NCI-H2171 treated with DMSO at 0.1 percent for 48 hours (cell line): ENCODE measurements at places on chromosomes 4 and X.

GRCh38 chr4:124530464-124531077 is 182.0 kb downstream of the ANKRD50 start:
- DNase-seq, result no peak

- DNase-seq, result peak; percentile 8
Measured at GRCh38 chr4:16124232-16124631, 40.4 kb upstream of the PROM1 start.

DNA sequence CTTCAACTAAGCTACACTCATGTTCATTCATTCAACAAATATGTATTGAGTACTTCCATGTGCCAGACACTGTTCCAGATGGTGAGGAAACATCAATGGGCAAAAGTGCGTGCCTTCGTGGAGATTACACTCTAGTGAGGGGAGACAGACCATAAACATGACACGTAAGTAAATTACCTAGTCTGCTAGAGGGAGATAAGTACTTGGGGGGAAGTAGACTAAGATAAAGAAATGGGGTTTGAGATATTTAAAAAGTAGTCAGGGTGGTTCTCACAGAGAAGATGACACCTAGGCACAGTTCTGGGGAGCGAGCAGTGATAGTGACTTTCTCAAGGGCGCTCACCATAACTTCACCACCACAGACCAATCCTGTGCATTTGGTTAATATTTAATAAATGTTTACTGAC is 11.7 kb downstream of the JCHAIN start:
- DNase-seq, result no peak

GRCh38 chr4:185634066-185634652 is 98.9 kb upstream of the PDLIM3 start:
- no peak for DNase-seq

DNA sequence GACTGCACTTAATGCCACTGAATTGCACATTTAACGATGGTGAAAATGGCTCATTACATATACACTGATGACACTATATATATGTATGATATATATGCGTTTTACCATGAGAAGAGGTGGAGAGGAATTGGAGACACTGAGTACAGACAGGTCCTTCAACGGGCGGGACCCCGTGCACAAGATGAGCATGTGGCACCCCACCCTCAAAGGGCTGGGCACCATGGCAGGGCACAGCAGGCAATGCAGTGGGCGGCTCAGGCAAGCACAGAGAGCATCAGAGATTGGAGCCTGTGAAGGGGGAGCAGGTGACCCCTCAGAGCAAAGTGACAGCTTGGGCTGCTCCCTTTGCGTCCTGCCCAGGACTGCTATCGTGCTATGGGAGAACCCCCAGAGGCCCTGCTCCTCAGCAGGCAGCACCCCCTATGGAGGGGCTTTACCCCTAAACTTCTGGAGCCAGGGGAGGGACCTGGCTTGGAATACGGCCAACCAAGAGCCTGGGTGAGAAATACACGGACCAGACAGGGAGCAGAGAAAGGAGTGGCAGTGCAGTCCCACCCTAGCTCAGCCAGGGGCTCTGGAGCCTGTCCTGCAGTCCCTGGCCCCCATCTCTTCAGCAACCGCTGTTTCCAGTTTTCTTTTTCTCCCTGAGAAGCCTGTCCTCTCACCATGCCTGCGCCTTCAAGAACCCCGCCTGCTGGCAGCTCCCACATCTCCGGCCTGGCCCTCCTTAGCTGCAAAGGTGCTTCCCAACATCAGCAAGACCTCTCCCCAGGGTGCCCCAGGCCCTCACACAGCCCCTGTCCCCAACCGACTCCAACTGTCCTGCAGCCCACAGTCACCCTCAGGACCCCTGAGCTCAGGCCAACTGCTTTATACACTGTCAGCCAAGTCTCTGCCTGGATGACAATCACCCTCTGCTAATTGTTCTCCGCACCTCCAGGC is 10.5 kb downstream of the SLC6A8 start:
- DNase-seq, result no peak

- DNase-seq, result no peak
Measured at GRCh38 chr4:139957986-139958738, 195.8 kb downstream of the MAML3 start.

DNA sequence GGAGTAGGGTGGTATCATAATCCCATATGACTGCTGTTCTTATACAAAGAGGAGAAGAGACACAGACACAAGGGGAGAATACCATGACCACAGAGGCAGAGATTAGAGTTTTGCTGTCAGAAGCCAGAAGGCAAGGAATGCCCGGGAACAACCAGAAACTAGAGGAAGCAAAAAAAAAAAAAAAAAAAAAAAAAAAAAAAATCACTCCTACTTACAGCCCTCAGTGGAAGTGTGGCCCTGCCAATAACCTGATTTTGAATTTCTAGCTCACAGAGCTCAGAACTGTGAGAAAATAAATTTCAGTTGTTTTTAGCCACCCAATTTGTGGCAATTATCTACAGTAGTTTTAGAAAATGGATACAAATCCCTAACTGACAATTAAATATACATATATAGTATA is 30.4 kb upstream of the UBE2NL start:
- DNase-seq, result no peak

GRCh38 chr4:84529169-84529751 is 30.2 kb upstream of the NKX6-1 start:
- DNase-seq, result peak; percentile 11

- peak; percentile 92 for DNase-seq
Measured at GRCh38 chrX:134542485-134542884, 82.5 kb downstream of the HPRT1 start.

GRCh38 chrX:36753602-36754001 is 254.6 kb upstream of the FAM47C start:
- DNase-seq, result no peak

DNA sequence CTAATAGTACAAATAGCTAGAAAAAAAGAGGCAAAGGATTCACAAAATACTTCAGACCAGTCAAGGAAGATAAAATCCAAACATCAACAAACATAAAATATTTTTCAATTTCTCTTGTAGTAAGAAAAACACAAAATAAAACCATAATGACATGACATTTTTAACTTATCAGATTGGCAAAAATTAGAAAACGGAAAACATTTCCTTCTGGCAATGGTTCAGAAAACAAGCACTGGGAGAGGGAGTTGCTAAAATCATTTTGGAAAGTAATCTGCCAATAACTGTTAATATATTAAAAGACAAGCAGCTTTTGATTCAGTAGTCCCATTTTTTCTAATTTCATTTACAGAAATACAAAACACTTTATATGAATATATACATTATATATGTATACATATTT is 26.1 kb downstream of the TKTL2 start:
- no peak for DNase-seq

GRCh38 chr4:101540336-101540735 is 193.0 kb upstream of the PPP3CA start:
- DNase-seq, result no peak

- DNase-seq, result peak; percentile 36
Measured at GRCh38 chr4:140595065-140595464, 26.3 kb upstream of the UCP1 start.
